Activated effector memory CD4-positive, alpha-beta T cell treated with Interleukin-2 at 50 U/mL for 16 hours (primary cell): ENCODE measurements at places on chromosomes 16 and 17.

- DNase-seq: no peak
Observed at GRCh38 chr17:50790618-50791017, 23.3 kb upstream of the ANKRD40CL start.

- no peak for DNase-seq
Observed at GRCh38 chr17:35082073-35082657, 18.7 kb upstream of the RFFL start.

DNA sequence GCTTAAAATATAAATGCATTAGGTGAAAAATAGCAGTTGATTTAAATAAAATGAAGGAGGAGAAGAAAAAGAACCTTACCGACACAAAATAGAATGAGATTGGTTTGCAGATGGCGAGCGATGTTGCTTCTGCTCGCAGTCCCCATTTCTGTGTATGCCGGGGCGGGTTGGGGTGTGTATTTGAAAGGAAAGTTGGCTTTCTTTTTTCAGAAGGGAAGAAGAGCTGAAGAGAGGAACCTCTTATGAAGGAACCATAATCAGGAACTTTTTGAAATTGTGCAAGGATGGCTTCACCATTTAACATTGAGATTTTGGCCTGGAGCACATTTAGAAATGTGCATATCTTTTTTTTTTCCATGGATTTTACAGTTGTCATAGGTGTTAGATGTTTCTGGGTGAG lies at the start of gene IGSF6:
Gene IGSF6 (minus strand): TSS at position 156 of the 400 bp plus-strand sequence. CDS start 10 bp downstream, at position 146.
- DNase-seq: no peak

DNA sequence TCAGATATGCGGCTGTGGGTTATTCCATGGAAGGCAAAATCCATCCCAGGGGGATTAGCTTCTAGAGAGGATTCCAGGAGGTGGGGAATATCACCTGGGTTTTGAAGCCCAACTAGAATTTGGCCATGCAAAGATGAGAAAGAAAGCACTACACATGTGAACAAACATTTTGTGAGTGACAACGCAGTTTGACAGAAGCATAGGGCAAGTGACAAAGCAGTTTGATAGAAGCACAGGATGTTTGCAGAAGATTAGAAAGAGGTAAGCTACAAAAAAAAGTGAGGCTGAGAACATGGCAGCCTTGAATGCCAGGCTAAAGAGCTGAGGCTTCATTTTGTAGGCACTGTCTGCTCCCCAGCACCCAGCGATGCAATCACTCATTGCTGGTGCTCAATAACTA lies 12.3 kb upstream of the KRT38 start:
- no peak for DNase-seq

- no peak for DNase-seq
Observed at GRCh38 chr16:9042964-9043680, 48.3 kb upstream of the HAPSTR1 start.
